ENCODE measurements at places on chromosomes 5 and 9.

DNA sequence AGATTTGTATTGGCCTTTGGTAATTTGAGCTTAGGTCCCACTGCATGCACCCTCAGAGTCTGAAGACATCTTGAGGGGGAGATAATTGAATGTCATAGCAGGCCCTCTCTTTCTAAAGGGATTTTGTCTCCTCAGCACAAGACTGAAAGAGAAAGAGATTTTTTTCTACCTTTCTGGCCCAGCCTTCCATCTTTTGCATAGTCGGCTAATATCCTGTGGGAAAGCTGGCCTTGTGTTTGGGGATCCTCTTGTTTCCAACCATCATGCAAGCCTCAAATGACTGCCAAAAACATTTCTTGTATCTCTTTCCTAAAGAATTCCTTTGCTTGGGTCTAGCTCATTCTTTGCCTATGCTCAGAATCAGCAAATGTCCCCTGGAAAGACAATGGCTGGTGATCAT lies 42.0 kb upstream of the CDK5RAP2 start:
- no peak for DNase-seq

DNA sequence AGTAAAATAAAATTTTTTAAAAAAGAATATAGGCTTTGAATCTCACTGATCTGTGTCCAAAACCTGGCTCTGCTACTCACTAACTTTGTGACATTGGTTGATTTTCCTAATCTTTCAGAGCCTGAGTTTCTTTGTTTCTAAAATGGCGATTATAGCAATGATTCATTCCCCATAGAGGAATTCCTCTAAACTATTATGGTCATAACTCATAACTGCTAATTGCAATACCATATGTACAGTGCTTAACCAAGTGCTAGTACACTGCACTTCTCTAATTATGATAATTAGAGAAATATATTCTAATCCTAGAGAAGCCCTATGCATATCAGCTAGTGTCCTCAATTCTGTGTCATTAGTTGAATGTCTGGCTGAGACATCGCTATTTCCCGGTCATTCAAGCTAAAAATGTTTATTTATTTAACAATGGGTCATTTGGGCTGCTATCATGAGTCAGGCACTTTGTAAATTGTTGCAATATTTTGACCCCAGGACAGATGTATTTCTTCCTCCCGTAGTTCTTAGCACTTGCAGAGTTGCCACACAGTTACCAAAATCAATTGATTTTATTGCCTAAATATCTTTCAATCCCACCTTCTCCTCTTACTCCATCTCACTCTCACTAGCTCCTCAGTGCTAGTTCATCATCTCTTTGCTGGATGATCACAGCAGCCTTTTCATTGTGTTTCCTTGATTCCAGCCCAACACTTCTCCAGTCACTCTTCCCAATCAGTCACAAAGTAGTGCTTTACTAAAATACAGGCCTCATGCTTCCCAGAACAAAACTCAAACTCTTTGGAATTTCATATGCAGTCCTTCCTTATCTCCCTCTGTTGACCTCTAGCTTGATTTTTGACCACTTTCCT lies 200.9 kb upstream of the PAPPA start:
- DNase-seq = peak; percentile 40

DNA sequence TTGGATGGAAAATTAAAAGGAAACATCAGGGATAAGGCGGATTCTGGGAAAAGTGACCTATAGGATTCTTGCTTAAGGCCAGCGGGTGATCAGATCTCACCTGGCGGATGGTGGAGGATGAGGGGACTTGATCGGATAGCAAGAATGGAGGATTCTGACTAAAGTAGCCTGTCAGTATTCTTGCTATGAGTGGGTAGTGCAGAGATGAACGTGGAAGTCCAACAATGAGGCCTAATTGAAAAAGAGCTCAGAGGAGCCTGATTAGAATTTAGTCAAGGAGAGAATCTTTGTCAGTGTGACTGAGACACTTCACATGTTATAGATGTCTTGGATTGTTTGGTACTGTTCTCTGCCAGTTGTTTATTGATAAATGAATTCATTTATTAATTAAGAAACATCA lies 24.9 kb downstream of the CAST start:
- DNase-seq = no peak

DNA sequence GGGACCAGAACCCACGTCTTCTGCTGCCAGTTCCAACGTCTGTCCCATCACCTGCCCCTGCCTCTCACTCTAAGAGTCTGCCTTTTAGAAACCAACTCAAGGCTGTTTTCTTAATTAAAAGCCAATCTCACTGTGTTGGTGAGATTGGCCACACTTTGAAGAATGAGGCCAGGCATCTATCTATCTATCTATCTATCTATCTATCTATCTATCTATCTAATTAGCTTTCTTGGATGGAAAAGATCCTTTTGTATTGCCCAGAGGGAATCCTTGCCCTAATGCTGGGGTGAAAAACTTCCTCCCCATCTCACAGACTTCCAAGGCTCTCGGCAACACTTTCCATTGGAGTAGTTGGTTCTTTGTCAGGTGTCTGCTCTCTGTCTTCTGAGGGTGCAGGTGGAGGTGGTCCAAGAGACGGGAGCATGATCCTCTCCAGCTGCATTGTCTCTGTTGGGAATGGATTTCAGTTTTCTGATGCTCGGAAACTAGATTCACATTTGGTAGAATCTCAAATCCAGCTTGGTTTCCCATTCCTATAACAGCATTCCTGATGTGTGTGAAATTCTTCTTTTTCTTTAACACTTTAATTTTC lies 57.9 kb downstream of the GALNT12 start:
- no peak for DNase-seq

GRCh38 chr5:125501396-125501795 lies 755.0 kb upstream of the ZNF608 start:
- DNase-seq = no peak

DNA sequence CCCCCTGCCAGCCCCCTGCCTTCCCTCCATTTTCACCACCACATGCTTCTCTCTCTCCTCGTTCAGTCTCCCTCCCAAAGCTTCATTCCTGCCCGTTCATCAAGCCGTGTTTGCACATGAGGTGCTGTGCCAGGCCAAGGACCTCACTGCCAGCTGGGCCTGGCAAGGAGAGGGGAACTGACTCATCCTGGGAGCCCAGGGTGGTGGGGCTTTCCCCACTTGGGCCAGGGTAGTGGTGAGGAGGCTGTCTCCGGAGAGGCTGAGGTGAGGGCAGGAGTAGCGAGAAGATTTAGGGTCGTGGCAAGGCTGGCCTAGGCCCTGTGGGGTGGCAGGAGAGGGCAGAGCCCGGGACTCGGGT lies 30.4 kb upstream of the NOTCH1 start:
- DNase-seq = no peak

DNA sequence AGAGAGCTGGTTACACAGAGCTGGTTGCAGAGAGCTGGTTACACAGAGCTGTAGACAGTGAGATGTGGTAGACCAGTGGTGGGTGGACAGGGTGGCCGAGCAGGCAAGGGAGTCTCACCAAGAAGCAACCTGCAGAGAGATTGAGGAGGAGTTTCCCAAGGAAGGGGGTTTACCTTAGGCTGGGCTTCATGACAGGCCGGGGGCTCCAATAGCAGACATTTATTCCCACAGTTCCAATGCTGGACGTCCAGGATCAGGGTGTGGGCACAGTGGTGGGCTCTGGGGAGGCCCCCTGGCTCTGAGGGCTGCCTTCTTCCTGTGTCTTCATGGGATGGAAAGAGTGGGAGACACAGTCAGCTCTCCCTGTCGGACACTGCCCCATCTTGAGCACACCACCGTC lies 386.9 kb upstream of the IRX4 start:
- no peak for DNase-seq

Measured in SJSA1 (cell line).